Hypothalamus (tissue), 51 donors: ENCODE measurements at places on chromosomes 7 and 10.

GRCh38 chr7:140667476-140667875 is 5.3 kb upstream of the ADCK2 start:
- DNase-seq: no peak

DNA sequence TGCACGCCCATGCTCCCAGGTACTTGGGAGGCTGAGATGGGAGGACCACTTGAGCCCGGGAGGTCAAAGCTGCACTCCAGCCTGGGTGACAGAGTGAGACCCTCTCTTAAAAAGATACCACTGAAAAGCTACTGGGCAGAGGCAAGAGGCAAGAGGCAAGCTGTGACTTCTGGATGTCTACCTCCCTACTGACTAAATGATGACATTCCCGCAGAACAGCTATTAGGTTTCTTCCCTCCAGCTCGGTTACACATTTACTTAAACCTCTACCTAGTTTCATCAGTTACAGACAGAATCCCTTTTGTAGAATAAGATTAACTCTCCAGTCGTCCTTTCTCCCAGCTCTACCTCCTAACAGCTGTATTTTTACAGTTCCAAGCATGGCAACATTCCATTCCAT is 21.2 kb downstream of the RHEB start:
- no peak for DNase-seq

GRCh38 chr10:35132727-35133126 is 6.1 kb downstream of the CREM start:
- DNase-seq: no peak

GRCh38 chr7:101258243-101258731 is 13.4 kb upstream of the FIS1 start:
- no peak for DNase-seq

- DNase-seq: no peak
Observed at GRCh38 chr7:50682573-50682972, 100.1 kb downstream of the GRB10 start.

GRCh38 chr10:94500063-94500462 is 45.5 kb upstream of the HELLS start:
- no peak for DNase-seq

- DNase-seq: no peak
Observed at GRCh38 chr10:112721080-112721698, 228.9 kb upstream of the TCF7L2 start.

DNA sequence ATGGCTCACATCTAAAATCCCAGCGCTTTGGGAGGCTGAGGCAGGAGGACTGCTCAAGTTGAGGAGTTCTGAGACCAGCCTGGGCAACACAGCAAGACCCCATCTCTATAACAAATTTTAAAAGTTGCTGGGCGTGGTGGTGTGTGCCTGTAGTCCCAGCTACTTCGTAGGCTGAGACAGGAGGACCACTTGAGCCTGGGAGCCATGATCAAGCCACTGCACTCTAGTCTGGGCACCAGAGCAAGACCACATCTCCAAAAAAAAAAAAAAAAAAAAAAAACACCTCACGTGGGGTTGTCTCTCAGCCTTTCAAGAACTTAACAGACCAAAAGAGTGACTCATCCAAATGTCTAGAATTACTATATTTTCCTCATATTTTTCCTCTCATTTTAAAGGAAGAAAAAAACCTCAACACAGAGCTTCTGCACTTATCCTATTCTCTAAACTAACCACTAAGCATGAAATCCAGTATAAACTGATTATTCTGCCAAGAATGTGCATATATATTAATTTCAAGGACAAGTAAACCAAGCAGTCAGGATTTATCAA is 46.3 kb downstream of the CUL2 start:
- DNase-seq: no peak

- no peak for DNase-seq
Observed at GRCh38 chr10:7107285-7107684, 303.5 kb downstream of the SFMBT2 start.

- DNase-seq: no peak
Observed at GRCh38 chr10:93075369-93076221, 1.9 kb downstream of the CYP26A1 start.

- DNase-seq: no peak
Observed at GRCh38 chr10:86289577-86289868, 77.1 kb downstream of the GRID1 start.

DNA sequence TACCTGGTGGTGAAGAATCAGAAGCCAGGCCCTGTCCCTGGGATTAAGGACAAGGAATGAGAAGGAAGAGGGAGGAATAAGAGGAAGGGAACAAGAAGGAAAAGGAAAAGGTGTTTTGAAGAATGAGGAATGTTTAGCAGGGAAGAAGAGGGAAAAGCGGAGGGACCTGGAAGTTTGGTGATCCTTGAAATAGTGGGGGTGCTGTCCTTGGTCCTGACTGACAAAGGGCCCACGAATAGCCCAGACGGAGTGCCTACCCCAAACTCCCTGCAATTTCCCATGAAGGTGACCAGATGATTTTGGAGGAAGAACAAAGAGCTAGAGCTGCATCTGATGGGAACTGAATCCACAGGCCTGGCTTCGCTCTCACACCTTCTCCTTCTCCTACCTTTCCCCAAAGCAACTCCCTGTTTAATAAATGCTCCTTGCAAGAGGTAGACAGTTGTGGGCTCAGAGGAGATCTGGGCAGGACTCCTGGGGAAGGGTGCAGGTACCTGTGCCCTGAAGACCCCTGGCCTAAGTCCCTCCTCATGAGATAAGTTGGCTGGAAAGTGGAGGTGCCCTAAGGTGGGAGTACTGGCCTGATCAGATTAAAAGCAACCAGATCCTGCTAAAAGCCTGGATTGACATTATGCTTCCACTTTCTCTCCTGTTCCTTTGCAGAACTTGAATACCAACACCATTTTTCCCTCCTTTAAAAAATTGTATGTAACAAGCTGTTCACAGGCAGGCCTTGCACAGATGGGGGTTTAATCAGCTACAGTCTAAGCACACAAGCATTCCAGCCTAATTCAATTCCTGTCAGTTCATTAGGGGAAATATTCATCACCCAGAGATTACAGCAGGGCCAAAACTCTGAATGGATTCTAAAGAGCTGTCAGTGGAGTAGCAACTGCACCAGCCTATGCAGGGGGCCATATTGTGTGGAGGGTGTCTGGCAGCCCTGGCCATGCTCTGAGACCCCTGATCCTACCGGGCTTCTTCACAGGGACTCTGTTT is 19.4 kb downstream of the KAZALD1 start:
- DNase-seq: no peak

DNA sequence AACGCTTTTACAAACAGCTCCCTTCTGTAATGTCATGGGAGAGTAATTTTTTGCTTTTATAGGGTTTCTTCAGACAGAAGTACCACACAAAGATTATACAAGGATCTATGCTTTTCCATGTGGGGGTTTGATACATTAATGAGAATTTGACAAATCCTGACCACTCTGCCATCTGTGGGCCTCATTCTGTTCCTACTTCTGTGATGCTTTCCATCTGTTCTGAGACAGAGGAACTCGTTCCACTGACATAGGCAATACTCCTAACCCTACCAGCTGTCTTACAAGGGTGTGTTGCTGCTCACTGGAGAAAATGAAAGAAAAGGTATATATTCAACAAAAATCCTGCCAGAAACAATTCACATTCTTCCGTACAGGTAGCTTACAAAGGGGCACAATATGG is 59.4 kb upstream of the NAMPT start:
- no peak for DNase-seq

- DNase-seq: no peak
Observed at GRCh38 chr7:43877968-43878864, 8.9 kb upstream of the MRPS24 start.

DNA sequence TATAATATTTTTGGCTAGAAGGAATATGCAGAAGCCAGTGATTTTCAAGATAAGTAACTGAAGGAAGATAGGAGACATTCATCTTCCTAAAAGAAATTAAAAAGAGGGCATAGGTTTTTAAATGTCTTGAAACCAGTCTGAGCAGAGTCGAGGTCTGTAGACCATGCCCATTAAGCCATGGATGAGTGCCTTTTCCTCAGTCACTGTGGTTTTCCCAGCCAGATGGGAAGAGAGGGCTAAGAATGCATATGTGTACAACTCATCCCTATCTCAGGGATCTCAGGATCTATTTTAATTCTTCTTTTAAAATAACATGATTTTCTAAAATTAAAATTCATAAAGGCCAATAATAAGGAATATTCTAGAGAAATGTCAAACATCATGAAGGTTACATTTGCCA is 112.8 kb downstream of the PPP1R3A start:
- DNase-seq: no peak

- DNase-seq: no peak
Observed at GRCh38 chr10:122221958-122222357, 49.1 kb upstream of the BTBD16 start.

DNA sequence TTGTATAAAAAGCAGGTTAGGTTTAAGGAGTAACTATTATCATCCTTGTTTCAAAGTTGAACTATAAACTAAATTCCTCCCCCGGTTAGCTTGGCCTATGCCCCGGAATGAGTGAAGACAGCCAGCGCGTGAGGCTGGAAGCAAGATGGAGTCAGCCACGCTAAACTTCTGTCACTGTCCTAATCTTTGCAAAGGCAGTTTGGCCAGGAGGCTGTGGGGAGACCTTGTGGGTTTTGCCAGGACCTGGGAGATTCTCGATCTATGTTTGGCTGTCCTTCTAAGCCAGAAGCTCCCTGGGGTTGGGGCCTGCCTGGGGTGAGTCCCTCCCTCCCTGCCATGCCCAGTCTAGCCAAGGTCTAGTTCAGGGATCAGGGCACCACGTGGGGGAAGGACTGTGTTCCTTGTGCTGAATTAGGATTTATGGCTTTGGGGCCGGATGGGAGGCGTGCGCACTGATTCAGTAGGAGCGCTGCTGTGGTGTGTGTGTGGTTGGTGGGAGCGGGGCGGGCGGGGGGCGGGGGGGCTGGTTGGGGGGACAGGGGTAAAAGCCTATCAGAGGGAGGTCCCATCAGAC is 871 bp upstream of the GTF2IRD1 start:
- no peak for DNase-seq

- DNase-seq: no peak
Observed at GRCh38 chr7:90988516-90988915, 275.7 kb upstream of the FZD1 start.

DNA sequence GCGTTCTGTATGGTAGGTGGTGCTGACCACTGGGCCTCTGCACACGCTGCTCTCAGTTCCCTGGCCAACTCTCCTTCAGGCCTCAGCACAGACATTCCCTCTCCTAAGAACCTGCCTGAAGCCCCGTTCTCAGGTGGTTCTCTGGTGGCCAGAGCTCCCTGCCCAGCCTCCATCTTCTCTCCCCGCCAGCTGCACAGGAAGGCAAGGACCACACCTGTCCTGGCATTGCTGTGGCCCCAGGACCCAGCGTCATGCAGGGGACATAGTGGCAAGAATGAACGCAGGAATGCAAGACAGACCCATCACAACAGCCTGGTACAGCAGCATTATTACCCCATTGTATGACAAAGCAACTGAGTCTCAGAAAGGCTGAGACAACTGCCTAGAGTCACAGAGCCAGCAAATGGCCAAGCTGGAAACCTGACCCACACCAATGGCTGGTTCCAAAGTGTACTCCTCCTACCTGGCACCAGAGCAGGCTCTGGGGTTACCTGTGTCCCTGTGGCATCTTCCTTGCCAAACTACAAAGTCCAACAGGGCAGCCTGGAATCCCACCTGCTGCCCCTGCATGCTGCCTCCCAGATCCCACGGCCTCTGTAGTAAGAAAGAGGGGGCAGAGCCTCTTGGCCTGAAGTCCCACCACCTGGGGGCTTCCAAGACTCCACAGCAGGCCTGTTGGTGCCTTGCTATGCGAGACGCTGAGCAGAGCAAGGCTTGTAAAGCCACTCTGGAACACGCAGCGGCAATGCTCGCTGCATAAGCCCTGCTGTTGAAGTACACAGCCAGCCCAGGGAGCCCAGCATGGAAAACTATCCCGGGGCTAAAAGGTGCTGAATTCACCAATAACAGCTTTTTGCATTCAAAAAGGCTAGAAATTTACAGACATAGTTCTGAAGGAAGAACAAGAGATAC is 73.3 kb downstream of the CHST15 start:
- no peak for DNase-seq
